ENCODE measurements at places on chromosomes 7 and 10.

DNA sequence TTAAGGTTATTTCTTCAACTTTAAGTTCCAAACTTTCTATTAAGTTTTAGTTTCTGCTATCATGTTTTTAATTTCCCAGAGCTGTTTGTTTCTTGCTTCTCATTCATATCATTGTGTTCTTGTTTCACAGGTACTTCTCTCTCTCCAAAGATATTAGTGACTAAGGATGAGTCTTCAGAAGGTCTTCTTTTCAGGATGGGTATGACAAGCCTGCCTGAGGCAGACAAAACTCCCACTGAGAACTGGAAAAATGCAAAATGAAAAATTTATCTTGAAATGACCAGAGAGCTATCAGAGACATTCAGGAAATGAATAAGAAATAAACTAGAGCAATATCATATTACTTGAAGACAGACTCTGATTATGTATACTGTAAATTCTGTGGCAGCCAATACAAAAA is 110.8 kb upstream of the EGFR start:
- DNase-seq, result no peak

- no peak for DNase-seq
Observed at GRCh38 chr7:53350241-53350640, 314.8 kb downstream of the POM121L12 start.

DNA sequence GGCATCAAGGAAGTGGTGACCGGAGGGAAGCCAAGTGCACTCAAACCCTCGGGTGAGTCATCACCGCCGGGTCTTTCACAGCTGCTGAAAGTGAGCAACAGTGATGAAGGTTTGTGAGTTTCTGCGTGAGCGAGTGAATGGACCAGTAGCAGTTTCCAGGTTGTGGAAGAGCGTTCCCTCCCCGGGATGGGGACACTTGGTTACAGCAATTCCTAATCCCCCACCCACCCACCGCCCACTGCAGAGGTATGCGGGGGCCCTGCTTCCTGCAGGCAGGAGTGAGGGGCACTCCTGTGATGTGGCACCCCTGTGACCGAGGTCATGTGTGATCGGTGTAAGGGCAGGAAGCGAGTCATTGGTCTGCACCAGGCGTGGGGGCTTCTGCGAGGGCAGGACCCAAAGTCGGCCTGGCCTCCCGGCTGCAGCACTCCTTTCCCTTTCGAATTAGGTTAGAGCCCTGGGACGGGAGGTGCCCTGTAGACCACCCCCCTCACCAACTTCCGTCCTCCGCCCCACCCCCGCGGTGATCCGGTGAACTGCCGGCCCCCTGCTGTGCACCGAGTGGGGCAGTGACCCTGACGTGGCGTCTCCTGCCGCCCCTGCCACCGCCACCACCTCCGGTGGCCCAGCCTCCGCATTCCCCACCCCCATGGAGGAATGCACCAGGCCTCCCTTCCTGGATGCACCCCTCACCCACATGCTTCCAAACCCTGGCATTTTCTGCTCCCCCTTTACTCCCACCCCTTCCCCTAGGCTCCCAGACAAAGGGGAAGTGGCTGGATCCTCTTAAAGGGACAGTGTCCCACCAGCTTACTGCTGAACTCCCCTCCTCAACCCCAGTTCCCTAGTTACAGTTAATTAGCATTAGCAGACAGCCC is 10.9 kb downstream of the LIMK1 start:
- peak; percentile 53 for DNase-seq

- no peak for DNase-seq
Observed at GRCh38 chr10:70379581-70380176, 2.7 kb downstream of the LRRC20 start.

GRCh38 chr7:104923010-104923421 is 91.0 kb upstream of the KMT2E start:
- DNase-seq, result peak; percentile 75
